ENCODE measurements at places on chromosomes 1 and 21. TPM values are rescaled to one million over a fixed set of nuclear protein-coding genes. Genes with fewer than 3 reads are reported as not detected.
A peak's percentile ranks its signal among the peaks of the same experiment; 100 is the strongest.

SMCP gene
- not detected for total RNA-seq

UTS2 gene
- not detected for total RNA-seq

DNA sequence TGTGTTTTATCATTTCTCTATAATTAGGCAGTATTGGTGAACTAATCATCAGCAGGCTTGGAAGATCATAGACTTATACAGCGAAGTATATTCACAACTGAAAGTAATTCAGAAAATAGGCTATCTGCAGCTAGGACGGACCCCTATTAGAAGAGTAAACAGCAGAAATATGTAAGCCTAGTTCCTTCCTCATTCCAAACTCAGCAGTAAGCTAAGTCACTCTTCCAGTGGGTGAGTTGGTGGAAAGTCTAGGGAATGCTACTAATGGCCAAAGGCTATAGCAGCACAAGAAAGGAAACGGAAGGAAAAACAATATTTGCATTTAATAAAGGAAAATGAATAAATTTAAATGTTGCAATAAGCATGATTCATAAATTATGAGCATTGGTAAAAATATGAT lies 918.1 kb upstream of the TMPRSS15 start:
- H3K27ac ChIP-seq: no peak overlapping the region
- H3K36me3 ChIP-seq: no peaks in the 10 kb centered on the region
- H3K27me3 ChIP-seq: no peaks in the 10 kb centered on the region

OR2L5 gene
- not detected for total RNA-seq

GRCh38 chr1:46638921-46639320 lies 22.3 kb upstream of the MOB3C start:
- H3K4me3 ChIP-seq: no peak overlapping the region
- no peak overlapping the region for H3K27ac ChIP-seq
- no peaks in the 10 kb centered on the region for H3K4me1 ChIP-seq
- no peak for DNase-seq
- H3K36me3 ChIP-seq: peaks cover 2% of the 10 kb centered on the region

DNA sequence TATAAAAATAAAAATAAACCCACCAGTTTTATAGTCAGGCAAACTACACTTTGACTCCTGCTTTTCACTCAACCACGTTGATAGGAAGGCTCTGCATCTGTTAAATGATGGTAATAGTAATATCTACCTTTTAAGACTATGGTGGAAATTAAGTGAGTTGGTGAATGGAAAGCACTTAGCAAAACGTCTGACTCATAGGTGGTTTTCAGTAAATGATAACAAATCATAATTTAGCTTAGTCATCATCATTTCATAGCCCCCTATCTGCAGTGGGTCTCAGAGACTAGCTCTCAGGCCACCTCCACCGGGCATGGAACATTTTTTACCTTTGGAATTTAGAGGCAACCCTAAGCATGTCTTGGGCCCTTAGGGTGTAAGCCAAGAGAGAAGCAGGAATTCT lies 160.0 kb downstream of the PDE4B start:
- H3K4me1 ChIP-seq: no peaks in the 10 kb centered on the region
- H3K4me3 ChIP-seq: no peak overlapping the region
- no peaks in the 10 kb centered on the region for H3K36me3 ChIP-seq
- no peak overlapping the region for H3K27ac ChIP-seq

GRCh38 chr21:38114717-38115333 lies 142.0 kb upstream of the KCNJ15 start:
- no peak overlapping the region for H3K4me3 ChIP-seq
- H3K27me3 ChIP-seq: no peaks in the 10 kb centered on the region
- no peak for DNase-seq

GRCh38 chr1:179080866-179081686 lies 794 bp upstream of the TOR3A start:
- H3K36me3 ChIP-seq: peaks cover 5% of the 10 kb centered on the region
- H3K4me1 ChIP-seq: no peaks in the 10 kb centered on the region
- no peak overlapping the region for H3K27ac ChIP-seq
- peak overlapping the region; percentile 94 for H3K4me3 ChIP-seq
